ENCODE measurements at places on chromosomes 3 and 15.

- peak; percentile 23 for DNase-seq
Observed at GRCh38 chr3:45972534-45973402, 22.9 kb downstream of the FYCO1 start.

- DNase-seq: no peak
Observed at GRCh38 chr3:110795163-110795562, 276.5 kb upstream of the NECTIN3 start.

DNA sequence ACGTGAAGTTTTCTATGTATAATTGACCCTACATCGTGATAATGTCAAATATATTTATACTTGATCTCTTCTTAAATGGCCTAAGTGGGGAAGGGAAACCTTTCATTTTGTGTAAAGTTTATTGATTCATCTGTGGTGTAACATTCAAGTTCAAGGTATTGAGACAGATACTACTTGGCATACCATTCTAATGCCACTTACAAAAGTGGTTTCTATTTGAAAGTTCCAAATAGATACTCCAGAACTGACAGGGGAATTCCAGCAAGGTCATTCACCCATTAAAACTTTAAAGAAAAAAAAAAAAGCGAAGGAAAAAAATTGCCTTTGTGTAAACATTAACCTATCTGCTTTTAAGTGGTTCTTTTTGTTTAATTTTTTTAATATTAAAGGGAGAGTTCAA lies 45.3 kb upstream of the MAP3K13 start:
- DNase-seq: no peak

GRCh38 chr15:39784638-39785037 lies 2.0 kb upstream of the FSIP1 start:
- no peak for DNase-seq

- no peak for DNase-seq
Observed at GRCh38 chr3:8869613-8870012, 93.7 kb downstream of the RAD18 start.

DNA sequence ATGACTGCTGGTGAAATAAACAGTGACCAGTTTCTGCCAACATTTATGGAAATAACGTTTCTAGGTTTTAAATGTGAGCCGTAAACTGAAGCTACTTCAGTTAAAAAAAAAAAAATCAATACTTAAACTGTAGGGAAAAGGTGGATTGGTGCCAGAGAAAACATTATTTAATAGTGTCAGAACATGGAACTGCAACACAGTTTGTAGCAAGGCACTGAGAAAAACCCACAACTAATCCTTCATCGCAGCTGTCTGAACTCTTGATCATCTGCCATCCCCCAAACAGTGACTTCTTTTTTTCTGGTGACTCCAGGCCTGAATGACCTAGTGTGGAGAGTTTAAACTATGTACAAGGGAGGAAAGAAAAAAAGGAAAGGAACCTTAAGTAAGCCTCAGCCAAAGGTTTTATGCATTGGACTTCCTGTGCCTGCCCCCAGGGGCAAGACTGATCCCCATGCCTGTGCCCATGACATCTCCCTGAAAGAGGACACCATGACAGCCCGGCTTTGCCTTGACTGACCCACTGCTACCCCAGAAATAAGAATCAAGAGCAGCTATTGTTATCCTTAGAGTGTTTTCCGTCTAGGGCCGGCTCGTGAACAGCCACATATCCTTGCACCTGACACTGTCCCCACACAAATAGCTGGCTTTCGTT lies 33.1 kb downstream of the CRTAP start:
- DNase-seq: no peak

- DNase-seq: no peak
Observed at GRCh38 chr3:194089357-194090177, 46.4 kb upstream of the HES1 start.

DNA sequence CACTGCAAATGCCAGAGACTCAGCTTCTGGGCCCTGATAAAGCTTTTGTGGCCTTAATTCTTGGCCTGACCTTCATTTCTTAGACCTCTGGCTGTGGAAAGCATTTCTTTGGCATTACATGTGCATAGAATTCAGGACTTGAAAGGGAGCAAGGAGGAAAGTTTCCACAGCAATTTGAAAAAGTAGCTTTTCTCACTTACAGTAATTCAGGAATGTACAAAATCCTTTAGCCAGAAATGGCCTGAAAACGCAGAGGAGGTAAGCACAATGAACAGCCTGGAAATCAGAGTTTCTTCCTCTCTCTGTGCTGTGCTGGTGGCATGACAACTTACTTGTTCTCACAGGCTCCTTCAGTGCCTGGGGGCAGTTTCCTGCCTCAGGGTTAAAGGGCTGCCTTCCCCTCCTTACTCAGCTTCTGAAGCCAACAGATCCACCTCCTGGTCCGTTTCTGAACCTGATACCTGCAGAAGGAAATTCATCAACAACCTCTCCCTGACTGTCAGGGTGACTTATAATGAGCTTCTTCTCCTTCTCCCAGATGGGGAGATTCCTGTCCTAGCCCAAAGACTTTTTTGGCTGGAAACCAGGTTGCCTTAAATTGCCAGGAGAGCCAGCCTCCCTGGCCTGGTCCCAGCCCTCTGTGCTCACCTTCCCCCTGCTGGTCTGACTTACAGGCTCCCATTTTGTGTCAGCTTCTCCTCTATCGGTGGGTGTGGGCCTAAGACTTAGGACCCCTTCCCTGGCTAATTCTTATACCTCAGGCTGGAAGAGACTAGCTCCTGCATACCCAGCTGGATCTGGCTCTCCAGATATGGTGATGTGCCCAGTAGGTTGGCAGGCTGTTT lies 102.3 kb downstream of the MYRIP start:
- DNase-seq: no peak

GRCh38 chr3:3082234-3082924 lies 27.8 kb downstream of the IL5RA start:
- DNase-seq: peak; percentile 24

DNA sequence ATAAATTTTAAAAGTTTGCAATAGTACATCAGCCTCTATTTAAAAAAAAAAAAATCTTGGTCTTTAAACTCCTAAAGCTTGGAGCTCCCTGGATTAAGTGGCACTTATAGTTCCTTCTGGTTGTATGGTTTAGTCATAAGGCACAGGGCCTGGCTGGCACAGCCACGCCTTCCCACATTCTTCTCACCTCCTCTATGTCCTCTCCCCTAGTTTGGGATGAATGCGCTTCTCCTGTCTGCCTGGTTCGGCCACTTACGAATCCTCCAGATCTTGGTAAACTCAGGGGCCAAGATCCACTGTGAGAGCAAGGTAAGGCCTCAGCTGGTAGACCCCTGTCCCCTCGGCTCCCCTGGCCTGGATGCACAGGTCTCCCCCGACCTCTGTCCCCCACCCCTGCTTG lies 10.0 kb downstream of the ANKDD1A start:
- no peak for DNase-seq

DNA sequence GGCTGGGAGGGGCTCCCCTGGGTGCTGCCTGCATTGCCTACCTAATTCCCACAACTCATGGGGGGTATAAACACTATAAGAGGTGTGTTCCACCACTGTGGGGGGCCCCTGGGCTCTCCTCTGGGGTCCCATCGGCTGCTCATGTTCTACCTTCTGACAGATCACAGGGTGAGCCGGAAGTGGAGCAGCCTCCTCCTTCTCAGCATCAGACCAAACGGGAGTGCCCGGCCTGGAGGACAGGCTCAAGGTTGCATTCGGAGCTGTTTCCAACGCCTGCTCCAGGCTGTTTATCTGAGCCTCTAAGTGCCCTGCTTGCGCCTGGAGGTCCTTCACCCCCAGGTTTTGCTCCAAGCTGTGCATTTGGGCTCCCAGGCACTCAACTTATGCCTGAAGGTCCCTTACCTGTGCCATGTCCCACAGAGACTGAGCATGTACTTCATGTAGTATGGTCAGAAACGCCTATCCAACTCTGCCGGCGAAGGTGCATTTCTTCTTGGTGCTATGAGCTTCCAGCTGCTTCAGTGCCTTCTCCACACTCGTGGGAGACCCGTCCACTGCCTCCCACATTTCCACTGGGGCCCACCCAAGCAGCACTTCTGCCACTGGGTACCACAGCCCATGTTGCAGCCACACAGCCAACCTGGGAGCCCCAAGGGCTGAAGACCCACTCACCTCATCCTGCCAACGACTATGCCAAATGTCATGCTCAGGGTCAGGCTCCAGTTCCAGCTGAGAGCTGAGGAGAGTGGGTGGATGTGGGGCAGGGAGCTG lies 232.1 kb downstream of the IGSF11 start:
- DNase-seq: no peak

DNA sequence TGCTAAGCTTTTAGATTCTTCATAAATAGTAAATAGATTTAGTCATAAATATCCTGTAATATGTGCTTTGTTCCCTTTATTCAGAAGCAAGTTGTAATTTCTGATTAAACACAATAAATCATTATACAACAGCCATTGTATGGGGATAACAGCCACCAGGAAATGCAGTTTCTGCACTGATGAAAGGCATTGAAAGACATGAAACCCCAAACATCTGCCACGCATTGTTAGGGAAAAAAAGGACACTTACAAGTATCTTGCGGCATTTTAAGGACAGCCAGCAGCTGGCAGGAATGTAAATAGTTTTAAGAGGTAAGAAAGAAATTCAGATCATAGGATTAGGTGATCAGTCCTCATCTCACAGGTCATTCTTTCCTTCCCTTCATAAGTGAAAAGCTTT lies 801.1 kb upstream of the LMCD1 start:
- no peak for DNase-seq

DNA sequence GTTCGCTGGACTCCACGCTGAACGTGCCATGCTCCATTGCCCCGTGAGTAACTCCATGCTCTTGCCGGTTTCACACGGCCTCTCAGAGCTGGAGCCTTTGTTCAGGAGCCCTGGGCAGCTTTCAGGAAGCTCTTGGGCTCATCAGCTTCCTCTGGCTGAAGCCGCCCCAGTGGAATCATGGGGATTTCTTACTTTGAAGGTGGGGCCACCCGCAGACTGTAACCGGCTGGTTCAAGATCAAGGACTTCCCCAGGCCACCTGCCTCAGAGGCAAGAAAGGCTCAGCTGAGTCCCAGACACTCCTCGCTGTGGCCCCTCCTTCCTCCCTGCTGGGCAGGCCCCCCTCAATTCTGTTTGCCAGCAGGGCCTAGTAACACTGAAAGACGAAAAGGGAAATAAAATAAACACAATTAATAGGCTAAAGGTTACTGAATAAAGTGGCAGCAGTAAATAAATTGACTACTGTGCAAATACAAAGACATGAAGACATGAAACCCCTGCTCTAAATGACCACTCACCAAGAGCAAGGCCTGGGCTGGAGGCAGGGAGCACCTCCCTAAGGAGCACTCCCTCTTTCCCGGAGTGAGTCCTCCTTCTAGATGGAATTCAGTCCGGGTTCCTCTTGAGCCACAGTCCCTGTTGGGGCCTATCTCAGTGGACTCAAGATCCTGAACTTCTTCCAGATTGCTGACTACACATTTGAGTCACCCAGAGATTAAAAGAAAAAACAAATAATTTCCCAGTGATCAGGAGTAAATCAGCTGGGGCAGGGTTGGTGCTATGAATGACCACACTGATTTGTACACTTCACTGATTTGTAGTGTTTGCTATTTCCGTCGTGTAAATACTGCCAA lies 51.0 kb downstream of the ZDHHC19 start:
- peak; percentile 70 for DNase-seq

GRCh38 chr3:159779883-159780282 lies 208.8 kb upstream of the IL12A start:
- DNase-seq: no peak

- no peak for DNase-seq
Observed at GRCh38 chr3:165805946-165806561, 31.2 kb downstream of the BCHE start.

DNA sequence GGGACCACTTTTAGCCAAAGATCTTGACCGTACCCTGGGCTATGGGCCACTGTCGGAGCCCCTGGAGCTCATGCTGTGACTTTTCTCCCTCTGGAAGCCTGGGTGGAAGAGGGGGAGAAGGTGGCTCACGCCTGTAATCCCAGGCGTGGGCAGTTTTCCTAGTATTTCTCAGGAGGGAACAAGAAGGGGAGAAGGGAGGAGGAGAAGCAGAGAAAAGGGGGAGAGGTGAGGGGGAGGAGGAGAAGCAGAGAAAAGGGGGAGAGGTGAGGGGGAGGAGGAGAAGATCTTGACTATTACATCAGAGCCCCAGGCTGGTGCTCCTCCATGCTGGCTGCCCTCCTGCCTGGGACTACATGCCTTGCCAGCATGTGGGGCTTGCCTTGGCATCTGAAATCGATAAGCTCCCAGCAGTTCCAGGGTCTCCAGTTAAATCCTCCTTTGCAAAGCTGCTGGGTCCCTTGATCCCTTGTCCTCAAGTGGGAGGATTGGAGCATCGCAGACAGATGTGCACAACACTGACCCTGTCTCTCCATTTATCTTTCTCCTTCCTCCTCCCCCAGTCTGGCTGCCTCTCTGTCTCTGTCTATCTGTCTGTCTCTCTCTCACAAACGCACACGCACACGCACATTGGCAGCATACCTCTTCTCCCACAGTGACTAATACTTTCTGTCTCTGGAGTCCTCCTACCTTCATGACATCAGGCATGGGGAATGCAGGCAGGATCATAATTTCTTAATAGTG lies 41.6 kb downstream of the MRAS start:
- no peak for DNase-seq

- no peak for DNase-seq
Observed at GRCh38 chr15:45529613-45530012, 7.1 kb upstream of the SLC30A4 start.

- no peak for DNase-seq
Observed at GRCh38 chr3:142348460-142348859, 99.4 kb downstream of the XRN1 start.
